GF-D8 (cell line): ENCODE measurements at places on chromosomes 11 and 22.

- DNase-seq: no peak
Measured at GRCh38 chr11:131868629-131869507, 498.5 kb downstream of the NTM start.

- no peak for DNase-seq
Measured at GRCh38 chr11:96126917-96127595, 203.1 kb upstream of the MTMR2 start.

DNA sequence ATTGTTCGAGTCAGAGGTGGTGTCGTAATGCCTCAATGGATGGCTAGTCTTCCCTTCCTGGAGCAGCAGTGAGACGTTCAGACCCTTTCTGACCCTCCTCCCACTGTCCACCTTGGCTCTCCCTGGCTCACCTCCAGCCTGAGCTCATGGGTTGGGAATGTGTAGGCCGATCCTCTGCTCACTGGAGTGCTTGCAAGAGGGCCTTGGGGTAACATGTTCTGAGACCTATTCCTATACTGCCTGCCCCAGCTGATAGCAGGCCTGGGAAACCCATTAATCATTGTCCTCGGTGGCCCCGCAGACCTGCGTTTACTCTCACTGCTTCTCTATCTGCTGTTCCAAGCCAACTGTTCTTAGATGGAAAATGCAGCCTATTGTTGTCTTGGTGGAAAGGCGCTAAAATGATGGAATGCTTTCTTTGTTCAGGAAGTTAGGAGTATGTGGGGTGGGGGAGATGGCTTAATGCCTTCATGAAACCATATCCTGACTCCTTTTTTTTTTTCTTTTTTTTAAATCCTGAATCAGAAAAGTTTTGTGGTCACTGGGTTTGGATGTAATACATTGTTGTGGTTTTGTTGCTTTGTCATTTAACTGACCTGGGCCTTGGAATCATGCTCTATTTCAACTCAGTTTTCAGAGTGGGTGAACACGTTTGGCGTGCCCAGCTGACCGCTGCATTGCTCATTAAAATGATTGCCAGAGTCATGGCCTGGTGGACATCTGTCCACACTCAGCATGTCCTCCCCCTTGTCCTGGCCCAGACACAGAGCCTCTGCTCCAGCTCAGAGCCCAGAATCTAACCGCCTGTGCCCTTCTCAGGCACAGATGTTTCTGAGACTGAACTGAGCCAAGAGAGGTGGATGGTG is 72.5 kb downstream of the MICAL2 start:
- no peak for DNase-seq

- DNase-seq: no peak
Measured at GRCh38 chr11:112087212-112087611, 539 bp downstream of the SDHD start.
